ENCODE measurements at places on chromosomes 5 and 9.

- peaks cover 81% of the 10 kb centered on the region for H3K36me3 ChIP-seq
- no peaks in the 10 kb centered on the region for H3K27me3 ChIP-seq
- DNase-seq, result no peak
- H3K27ac ChIP-seq, result no peak overlapping the region
- peaks cover 4% of the 10 kb centered on the region for H3K4me1 ChIP-seq
Observed at GRCh38 chr9:112288029-112288428, 45.4 kb downstream of the PTBP3 start.

GRCh38 chr5:61881821-61882487 is 424.1 kb upstream of the KIF2A start:
- no peaks in the 10 kb centered on the region for H3K27me3 ChIP-seq
- H3K4me1 ChIP-seq, result no peaks in the 10 kb centered on the region
- no peak overlapping the region for H3K27ac ChIP-seq
- no peak overlapping the region for H3K4me3 ChIP-seq
- DNase-seq, result no peak

GRCh38 chr9:36316611-36317317 is 58.5 kb upstream of the GNE start:
- H3K36me3 ChIP-seq, result no peaks in the 10 kb centered on the region
- H3K4me1 ChIP-seq, result peaks cover 10% of the 10 kb centered on the region
- H3K27ac ChIP-seq, result no peak overlapping the region
- DNase-seq, result no peak
- no peak overlapping the region for H3K4me3 ChIP-seq

DNA sequence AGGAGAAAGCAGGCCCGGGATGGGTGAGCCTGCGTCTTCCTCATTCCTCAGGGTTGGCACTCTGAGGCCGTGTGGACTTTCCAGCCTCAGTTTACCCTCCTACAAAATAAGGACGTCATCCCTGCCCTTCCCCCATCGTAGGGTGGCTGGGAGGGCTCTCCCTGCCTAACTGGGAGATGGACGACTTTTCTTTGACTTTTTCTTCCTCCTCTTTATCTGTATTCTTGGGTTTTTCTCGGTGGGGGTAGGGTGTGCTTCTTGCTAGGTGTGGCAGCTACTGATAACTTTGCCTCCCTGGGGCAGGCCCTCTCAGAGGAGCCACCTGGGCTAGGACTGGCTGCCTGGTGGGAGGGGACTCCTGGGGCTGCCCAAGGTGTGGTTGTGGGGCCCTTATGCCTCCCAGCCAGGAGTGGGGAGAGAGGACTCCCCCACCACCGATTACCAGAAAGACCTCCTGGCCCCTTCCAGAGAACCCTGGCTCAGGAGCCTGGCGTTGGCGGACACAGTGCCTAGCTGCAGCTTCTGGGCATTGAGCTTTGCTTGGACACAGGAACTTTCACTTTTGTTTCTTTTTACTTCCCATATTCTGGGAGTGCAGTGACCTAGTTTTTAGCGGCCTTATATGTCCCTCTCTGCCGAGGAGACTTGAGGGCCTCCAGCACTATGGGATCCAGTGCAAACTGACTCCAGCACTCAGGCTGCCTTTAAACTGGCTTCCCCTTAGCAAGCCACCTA is 6.1 kb downstream of the GLIPR2 start:
- H3K27me3 ChIP-seq, result no peaks in the 10 kb centered on the region
- H3K4me1 ChIP-seq, result peaks cover 89% of the 10 kb centered on the region
- H3K27ac ChIP-seq, result peak overlapping the region; percentile 96
- H3K4me3 ChIP-seq, result peak overlapping the region; percentile 84
- peaks cover 50% of the 10 kb centered on the region for H3K36me3 ChIP-seq

DNA sequence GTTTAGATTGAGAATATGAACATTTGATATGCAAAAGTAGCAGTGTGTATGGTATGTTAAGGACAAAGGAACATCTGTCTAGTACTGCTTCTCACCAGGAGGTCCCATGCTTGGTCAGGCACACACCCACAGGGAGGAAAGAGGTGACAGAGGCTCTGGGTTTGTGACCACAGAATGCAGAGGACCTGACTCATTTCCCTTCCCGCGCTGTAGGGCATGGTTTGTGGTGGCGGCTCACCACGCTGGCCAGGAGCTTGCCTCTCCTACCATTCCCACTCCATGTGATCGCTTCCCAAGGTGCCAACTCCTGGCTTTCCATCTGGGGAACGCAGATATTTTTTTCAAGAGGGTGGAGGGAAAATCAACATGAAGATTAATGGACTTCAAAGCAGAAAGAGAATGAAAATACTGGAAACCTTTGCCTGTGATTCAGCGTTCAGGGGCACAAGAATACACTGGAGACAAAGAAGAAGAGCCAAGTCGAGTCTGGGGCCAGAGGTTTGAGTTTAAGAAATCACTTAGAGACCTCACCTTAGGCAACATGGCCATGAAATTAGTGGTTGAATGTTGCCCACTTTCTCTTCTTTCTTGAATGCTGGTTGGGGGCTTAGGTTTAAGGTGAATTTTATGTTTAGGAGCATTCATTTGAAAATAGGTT is 477.8 kb downstream of the CCDC171 start:
- peak overlapping the region; percentile 4 for H3K4me3 ChIP-seq
- peaks cover 32% of the 10 kb centered on the region for H3K27me3 ChIP-seq
- H3K4me1 ChIP-seq, result peaks cover 10% of the 10 kb centered on the region

GRCh38 chr5:147983742-147984141 is 77.4 kb upstream of the C5orf46 start:
- no peaks in the 10 kb centered on the region for H3K27me3 ChIP-seq
- H3K4me1 ChIP-seq, result no peaks in the 10 kb centered on the region
- DNase-seq, result no peak
- no peak overlapping the region for H3K4me3 ChIP-seq

GRCh38 chr5:109455598-109456096 is 45.9 kb upstream of the PJA2 start:
- no peaks in the 10 kb centered on the region for H3K36me3 ChIP-seq
- H3K4me1 ChIP-seq, result no peaks in the 10 kb centered on the region
- H3K27me3 ChIP-seq, result peaks cover 10% of the 10 kb centered on the region
- no peak overlapping the region for H3K27ac ChIP-seq
- no peak overlapping the region for H3K4me3 ChIP-seq

DNA sequence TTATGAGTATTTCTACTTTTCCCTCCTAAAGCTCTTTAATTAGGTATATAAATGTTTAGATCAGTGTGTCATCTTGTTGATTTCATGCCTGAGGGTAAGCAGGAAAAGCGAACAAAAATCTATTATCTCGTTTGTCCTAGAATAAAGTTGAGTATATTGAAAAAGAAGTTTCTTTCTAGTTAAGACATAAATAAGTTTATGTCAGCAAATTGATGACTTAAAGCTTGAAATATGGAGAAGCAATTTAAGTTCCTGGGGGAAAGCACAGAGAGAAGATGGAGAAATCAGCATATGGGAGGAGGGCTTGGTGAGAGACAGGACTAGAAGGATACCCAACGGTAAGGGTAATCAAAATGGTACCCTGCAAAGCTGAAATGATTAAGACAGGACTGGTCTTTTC is 813.4 kb downstream of the MTRR start:
- no peaks in the 10 kb centered on the region for H3K36me3 ChIP-seq
- no peak for DNase-seq
- H3K27ac ChIP-seq, result no peak overlapping the region
- no peak overlapping the region for H3K4me3 ChIP-seq
- no peaks in the 10 kb centered on the region for H3K27me3 ChIP-seq
- H3K4me1 ChIP-seq, result no peaks in the 10 kb centered on the region

DNA sequence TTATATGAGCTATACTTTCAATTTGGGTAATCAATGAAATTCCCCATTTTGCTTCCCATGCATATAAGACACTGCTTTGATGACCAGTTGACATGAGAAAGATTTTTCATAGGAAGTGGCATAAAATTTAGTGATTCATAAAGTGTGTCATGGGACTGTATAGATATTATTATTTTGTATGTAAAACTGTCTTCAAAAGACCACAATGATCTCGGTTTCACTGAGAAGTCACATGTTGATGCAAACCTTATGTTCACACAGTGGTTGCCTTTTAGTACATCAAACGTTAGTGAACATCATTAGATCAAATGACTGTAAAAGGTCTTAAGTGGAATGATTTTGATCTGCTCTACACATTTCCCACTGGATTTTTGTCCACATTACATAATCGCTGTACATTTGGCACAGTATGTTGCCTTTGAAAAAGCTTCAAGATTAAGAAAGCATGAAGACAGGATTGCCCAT is 349.2 kb upstream of the MEF2C start:
- no peak overlapping the region for H3K4me3 ChIP-seq
- no peaks in the 10 kb centered on the region for H3K36me3 ChIP-seq
- no peak overlapping the region for H3K27ac ChIP-seq
- no peak for DNase-seq
- H3K4me1 ChIP-seq, result no peaks in the 10 kb centered on the region

DNA sequence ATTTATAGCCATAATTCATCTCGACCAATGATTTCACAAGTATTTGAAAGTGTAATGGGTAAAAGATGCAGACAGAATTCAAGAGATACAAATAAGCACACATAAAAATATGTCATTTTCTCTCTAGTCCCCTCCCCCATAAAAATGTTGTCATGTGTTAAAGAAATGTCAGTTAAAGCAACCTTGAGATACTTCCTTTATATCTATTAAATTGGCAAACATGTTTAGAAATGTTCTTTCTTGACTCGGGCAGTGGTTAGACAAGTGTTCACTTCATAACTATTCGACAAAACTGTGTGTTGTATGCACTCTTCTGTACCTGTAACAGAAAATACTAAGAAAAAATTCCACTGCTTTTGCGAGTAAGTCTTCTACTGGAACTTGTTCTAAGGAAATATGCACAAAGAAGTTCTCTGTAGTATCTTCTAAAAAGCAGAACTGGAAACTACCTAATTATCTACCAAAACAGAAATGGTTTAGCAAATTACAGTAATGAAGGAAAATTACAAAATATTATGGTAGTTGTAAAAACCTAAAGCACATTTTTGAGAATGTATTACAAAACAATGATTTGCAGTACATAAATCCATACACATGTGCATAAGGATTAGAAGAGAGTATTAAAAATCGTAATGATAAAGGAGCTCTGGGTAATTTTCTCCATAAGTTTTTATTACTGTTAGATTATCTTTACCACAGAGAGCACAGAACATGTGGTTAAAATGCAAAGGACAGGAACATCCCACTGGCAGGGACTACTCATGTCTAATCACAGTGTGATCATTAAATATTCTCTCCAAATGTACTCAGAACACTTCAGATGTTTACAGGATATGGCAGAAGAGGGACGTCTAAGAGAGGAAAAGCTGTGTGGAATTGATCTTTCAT is 35.9 kb downstream of the FBXW2 start:
- no peaks in the 10 kb centered on the region for H3K27me3 ChIP-seq
- peaks cover 5% of the 10 kb centered on the region for H3K4me1 ChIP-seq
- no peak for DNase-seq
- no peak overlapping the region for H3K4me3 ChIP-seq

DNA sequence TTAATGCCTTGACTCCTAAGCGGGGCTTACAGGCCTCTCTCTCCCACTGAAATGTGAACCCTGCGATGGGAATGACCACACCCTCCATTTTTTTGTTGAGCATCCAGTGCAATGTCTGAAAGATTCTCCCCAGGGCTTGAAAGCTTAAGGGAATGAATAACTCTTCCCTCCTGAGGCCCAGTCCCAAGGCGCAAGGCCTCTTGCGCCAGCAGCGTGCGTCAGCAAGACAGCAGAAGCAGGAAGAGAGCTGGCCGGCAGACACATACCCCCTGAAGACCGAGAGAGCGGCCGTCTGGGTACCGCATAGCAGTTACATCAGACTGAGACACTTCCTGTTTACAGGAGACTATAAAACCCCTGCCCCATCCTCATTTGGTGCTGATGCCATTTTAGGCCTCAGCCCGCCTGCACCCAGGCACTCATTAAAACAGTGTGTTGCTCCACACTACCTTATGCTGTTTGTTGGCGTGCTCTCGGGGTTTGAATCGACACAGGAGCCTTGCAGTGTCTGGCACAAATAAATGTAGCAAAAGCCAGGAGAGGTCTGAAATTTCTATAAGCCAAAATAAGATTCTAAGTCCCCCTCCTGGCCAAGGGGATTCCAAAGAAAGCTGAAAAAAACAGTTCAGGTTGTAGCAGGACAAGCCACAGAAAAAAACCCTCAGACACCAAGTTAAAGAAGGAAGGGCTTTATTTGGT is 62.3 kb downstream of the GDNF start:
- H3K36me3 ChIP-seq, result peaks cover 4% of the 10 kb centered on the region
- H3K4me1 ChIP-seq, result no peaks in the 10 kb centered on the region
- no peak for DNase-seq

GRCh38 chr9:91239367-91240111 is 122.2 kb downstream of the AUH start:
- peaks cover 7% of the 10 kb centered on the region for H3K36me3 ChIP-seq
- H3K27ac ChIP-seq, result no peak overlapping the region
- no peak for DNase-seq

GRCh38 chr9:79895232-79895631 is 323.5 kb downstream of the TLE4 start:
- no peak for DNase-seq
- H3K36me3 ChIP-seq, result no peaks in the 10 kb centered on the region
- no peak overlapping the region for H3K27ac ChIP-seq
- H3K4me1 ChIP-seq, result no peaks in the 10 kb centered on the region
- H3K4me3 ChIP-seq, result no peak overlapping the region

- DNase-seq, result no peak
- H3K27ac ChIP-seq, result no peak overlapping the region
- no peaks in the 10 kb centered on the region for H3K4me1 ChIP-seq
Observed at GRCh38 chr5:164224772-164225171, 719.4 kb downstream of the MAT2B start.

DNA sequence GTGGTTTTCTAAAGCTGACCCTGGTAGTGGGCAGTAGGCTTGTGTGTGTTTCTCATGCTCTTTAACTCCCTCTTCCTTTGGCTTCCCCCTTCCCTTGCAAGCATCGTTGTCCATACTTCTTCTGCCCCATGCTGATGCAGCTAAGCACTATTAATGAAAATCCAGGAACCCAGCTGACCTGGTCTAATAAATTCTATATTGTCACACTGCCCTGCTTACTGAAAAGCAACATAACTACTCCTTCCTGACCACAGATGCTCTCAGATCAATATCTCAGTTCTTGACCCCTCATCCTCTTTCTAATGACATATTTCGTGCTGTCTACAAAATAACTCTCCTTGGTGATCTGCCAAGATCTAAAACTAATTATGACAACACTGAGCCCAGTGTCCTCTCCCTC is 405.5 kb downstream of the EFNA5 start:
- H3K4me1 ChIP-seq, result no peaks in the 10 kb centered on the region
- no peak overlapping the region for H3K27ac ChIP-seq
- H3K27me3 ChIP-seq, result no peaks in the 10 kb centered on the region
- DNase-seq, result no peak

- H3K4me1 ChIP-seq, result no peaks in the 10 kb centered on the region
- no peak overlapping the region for H3K27ac ChIP-seq
- H3K4me3 ChIP-seq, result no peak overlapping the region
- H3K27me3 ChIP-seq, result no peaks in the 10 kb centered on the region
- DNase-seq, result no peak
Observed at GRCh38 chr5:28077291-28078240, 1039.2 kb upstream of the CDH9 start.

DNA sequence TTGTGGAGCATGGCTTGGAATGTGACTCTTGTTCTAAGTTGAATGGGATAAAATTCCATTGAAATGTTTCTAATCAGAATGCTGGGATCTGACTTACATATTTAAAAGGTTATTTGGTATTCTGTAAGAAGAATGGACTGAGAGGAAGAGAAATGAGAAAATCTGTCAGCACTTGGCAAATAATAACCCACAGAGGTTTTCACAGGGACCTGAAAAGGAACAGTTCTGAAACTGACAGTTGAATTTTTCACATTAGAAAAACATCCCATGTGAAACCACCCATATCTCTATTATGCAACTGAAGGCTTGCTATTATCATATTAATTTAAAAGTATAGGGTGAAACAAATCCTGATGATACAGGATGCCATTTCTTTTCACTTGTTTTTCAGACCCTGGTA is 302.7 kb downstream of the EPB41L4A start:
- no peaks in the 10 kb centered on the region for H3K4me1 ChIP-seq
- no peak overlapping the region for H3K4me3 ChIP-seq
- peaks cover 2% of the 10 kb centered on the region for H3K27me3 ChIP-seq
- no peak overlapping the region for H3K27ac ChIP-seq
- no peak for DNase-seq
- H3K36me3 ChIP-seq, result no peaks in the 10 kb centered on the region
